EH (cell line): ENCODE measurements at places on chromosomes 16 and 17.

GRCh38 chr17:7323731-7324437, 5.3 kb downstream of the NEURL4 start:
- peak; percentile 32 for DNase-seq

DNA sequence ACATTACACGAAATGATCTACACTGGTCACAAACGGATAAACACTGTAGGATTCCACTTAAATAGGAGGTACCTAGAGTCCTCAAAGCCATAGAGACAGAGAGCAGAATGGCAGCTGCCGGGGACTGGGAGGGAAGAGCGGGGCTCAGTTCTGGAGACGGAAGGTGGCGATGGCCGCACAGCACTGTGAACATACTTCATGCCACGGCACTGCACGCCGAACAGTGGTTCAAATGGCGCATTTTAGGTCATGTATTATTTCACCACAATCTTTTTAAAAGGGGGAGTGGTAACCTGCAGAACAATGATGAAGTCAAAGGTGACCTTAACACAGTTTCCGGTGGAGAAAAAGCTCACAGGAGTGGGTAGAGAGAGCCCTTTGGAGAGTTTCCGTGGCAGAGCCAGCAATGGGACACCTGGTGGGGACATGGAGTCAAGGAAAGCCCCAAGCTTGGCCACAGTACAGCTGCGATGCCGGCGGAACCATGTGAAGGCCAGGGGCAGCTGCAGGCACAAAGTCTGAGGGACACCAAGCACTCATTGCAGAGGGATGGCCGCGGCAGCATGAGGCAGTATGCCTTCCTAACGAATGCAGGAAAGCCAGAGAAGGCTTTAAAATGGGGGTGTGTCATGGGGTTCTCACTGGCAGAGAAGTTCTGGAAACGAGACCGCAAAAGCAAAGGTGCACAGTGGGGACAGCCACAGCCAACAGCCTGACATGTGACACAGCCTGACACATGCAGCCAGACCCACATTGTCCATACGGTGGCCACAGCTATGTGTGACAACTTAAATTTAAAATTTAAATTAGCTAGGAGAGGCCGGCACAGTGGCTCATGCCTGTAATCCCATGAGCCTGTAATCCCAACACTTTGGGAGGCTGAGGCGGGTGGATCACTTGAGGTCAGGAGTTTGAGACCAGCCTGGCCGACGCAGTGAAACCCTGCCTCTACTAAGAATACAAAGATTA, 7.3 kb downstream of the FLCN start:
- DNase-seq: no peak

GRCh38 chr17:79438546-79439334, 172.1 kb downstream of the RBFOX3 start:
- DNase-seq: no peak

- no peak for DNase-seq
Observed at GRCh38 chr16:86376837-86377236, 133.5 kb upstream of the FOXF1 start.

DNA sequence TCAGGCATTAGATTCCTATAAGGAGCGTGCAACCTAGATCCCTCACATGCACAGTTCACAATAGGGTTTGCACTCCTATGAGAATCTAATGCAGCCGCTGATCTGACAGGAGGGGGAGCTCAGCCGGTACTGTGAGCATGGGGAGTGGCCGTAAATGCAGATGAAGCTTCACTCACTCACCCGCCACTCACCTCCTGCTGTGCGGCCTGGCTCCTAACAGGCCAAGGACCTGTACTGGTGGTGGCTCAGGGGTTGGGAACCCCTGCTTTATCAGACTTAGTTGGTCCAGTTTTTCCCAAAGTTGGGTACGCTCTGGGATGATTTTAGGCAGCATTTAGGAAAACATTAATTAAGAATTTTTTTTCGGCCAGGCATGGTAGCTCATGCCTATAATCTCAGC, 103.8 kb downstream of the MARF1 start:
- DNase-seq: no peak

GRCh38 chr16:10521681-10522274, 58.6 kb downstream of the EMP2 start:
- peak; percentile 76 for DNase-seq

DNA sequence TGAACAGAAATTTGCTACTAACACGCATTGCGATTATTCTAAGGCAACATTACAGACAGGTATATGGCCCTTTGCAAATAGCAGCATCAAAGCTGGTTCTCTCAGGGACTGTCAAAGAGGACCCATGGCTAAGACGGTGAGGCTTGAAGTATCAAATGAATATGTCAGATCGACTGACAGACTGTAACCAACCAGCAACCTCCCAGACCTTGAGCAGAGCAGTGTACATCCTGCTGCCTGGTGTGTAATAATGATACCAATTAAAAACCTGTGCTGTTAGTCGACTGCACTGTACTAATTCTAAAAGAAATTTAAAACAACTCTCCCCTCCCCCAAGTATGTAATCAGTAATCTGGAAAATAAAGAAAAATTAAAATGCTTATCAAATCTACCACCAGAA, 35.9 kb upstream of the GHDC start:
- DNase-seq: no peak

DNA sequence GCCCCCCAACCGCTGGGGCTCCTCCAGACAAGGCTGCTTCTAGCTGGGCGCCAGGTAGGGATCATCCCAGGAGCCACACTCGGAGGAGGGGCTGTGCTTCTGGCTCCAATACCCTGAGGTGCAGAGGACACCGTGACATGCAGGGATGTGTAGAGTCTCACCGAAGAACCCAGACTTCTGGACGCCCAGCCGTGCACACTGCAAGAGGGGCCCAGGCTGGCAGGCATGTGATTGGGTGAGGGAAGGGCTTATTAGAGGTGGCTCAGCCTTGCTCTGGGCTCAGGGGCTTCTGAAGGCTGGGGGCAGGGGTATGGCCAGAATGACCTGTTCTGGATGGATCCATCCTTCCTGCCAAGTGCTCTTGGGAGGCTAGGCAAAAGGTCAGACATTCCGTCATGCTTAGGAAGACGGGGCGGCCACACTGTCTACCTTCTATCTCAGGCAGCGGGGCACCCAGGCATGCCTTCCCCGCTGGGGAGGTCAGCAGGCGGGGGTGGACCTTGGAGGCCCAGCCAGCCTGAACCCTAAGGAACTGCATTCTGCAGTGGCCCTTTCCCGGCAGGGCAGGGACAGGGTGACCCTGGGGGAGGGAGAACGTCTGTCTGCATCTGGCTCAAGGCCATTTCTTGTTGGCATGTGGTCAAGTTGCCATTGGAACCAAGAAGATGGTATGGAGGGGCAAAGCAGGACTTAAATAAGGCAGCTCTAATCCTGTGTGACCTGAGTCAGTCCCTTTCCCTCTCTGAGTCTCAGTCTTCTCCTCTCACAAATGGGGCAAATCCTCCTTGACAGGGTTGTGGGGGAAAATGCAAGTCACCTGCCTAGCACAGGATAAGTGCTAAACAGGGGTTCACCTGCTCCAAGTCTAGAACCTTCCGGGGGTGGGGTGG, 5.8 kb upstream of the ADGRG1 start:
- DNase-seq: no peak

DNA sequence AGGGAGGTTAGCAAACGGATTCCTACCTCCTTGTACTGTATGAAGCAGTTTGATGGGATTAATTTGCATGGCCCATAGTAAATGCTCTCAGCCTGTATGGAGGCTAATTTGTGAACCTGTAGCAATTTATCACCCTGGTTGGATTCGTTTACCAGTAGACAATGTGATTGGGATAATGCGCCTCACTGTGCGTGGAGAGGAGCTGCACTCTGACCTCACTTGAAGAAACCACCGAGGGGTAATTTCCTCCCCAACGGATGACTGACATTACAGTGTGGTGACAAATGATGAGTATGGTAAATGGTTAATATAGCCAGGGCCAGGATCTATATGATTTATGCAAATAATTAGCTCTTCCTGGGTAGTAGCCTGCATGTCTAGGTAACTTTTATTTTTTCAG, 479.1 kb upstream of the RBFOX1 start:
- no peak for DNase-seq

GRCh38 chr17:40364906-40365305, 369 bp upstream of the GJD3 start:
- no peak for DNase-seq

GRCh38 chr17:49878931-49879904, 31.3 kb upstream of the TAC4 start:
- DNase-seq: no peak

DNA sequence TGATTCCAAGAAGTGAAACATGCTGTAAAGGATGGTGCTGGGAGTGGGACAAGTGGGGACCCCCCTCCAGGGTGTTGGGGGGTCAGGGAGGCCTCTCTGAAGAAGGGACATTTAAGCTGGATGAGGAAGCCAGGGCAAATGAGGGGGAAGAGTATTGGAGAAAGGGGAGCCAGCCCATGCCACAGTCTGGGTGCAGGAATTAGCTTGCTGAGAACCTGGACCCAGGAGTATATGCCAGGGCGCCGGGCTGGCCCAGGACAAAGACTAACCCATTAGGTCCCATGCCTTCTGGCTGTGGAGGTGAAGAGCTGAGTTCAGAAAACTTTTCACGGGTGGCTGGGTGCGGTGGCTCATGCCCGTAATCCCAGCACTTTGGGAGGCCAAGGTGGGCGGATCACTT, 45.6 kb upstream of the PIK3R6 start:
- no peak for DNase-seq

DNA sequence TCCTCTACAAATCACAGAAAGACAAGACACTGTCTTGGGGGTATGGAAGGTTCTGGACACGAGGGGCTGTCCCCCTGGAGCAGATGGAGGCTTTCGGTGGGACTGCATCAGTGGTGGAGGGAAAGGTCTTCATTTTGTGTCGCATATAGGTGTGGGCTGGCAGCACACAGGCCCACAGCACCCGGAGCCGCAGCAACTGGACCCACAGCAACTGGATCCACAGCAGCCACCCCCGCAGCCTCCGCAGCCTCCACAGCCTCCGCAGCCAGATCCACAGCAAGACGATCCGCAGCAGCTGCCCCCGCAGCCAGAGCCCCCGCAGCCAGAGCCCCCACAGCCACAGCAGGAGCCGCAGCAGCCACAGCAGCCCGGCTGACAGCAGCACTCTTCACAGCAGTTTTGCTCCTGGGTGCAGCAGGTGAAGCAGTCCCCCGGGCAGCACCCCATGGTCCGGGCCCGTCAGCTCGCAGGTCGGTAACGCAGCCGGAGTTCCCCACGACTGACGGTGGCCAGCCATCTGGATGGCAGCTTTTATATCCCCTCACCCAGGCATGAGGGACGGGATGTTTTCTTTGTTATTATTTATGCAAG, at the start of gene KRTAP17-1:
TSS of gene KRTAP17-1 (minus strand) at position 507 of the 591 bp plus-strand sequence. CDS start at position 447, 60 bp downstream.
- DNase-seq: no peak

- no peak for DNase-seq
Observed at GRCh38 chr17:4513113-4514032, 14.7 kb downstream of the SPNS2 start.

DNA sequence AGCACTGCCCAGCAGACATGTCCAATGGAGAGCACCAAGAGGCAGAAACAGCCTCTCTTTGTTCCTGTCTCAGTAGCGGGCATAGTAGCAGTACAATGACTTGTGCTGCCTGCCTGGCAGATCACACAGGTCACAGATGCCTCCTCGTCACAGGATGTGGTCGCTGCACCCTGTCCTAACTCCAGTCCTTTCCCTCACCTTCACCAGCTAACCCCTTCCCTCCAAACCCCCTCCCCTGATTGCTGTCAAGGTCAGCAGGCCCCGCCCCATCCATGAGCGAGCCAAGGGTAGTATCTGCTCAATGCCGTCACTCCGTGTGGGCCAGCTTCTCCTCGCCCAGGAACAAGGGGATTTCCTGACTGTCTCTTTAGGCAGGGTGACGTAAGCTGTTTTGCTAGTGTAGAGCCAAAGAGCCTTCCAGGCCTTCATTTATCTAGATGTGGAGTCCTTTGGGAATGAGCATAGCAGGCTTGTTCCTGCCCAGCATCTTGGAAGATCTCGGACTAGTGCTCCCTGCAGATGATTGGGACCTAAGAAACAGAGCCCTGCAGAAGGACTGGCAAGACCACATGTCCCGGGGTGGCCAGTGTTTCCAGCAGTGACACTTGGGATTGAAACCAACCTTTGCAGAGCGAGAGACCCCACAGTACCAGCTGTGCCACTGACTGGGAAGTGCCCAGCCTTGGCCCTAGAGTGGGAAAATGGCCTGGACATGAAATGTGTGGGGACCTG, 75.9 kb upstream of the TNRC6C start:
- DNase-seq: no peak

DNA sequence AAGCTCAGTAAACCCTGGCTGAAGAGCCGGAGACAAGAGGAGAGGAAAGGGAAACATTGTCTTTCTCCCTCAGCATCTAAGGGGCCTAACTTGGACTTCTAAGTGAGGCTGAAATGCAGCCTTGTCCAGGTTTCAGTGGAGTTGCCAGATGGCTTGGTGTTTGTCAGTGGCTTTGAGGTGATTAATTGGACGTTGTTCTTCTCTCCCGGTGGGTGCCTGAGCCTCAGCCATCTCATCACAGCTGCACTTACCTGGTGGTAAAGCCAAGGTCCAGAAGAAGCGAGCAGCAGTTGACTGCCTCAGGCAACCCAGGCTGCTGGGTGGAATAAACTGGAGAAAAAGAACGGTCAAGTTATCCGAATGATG, 202.2 kb upstream of the NLRP1 start:
- no peak for DNase-seq

DNA sequence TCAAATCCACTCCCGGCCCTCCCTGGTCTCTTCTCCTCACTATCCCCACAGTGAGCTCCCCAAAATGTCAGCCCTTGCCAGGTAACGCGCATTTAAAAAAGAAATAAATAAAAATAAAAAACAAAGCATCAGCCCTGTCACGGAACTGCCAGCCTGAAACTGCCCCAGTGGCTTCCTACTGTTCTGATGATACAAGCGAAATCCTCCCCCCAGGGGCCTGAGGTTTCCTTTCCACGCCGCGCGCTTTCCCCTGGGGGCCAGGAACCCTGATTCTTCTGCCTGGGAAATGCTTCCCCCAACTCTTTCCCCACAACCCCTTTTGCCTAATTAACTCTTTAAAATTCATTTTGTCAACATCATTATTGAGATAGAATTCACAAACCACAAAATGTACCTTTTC, 12.2 kb upstream of the RPH3AL start:
- no peak for DNase-seq

- DNase-seq: peak; percentile 90
Observed at GRCh38 chr17:34254651-34255380, at the start of gene CCL2. Gene CCL2 (plus strand): TSS chr17:34255285. CDS start chr17:34255350, 65 bp downstream.

DNA sequence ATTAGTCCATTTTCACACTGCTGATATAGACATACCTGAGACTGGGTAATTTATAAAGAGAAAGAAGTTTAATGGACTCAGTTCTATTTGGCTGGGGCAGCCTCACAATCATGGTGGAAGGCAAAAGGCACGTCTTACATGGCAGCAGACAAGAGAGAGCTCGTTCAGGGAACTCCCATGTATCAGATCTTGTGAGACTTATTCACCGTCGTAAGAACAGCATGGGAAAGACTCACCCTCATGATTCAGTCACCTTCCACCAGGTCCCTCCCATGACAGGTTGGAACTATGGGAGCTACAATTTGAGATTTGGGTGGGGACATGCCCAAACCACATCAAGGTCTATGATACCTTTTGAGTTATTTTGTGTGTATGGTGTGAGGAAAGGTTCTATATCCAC, 66.9 kb downstream of the METRNL start:
- DNase-seq: no peak

GRCh38 chr17:31580316-31580705, 188.8 kb downstream of the RAB11FIP4 start:
- no peak for DNase-seq

GRCh38 chr16:57252148-57252721, 7.2 kb downstream of the ARL2BP start:
- DNase-seq: no peak
